ENCODE measurements at places on chromosomes 7 and 10.

GRCh38 chr10:36491926-36492325, 633.5 kb upstream of the ANKRD30A start:
- no peak for DNase-seq

- no peak for DNase-seq
Measured at GRCh38 chr10:132538790-132539421, 1.3 kb downstream of the INPP5A start.

DNA sequence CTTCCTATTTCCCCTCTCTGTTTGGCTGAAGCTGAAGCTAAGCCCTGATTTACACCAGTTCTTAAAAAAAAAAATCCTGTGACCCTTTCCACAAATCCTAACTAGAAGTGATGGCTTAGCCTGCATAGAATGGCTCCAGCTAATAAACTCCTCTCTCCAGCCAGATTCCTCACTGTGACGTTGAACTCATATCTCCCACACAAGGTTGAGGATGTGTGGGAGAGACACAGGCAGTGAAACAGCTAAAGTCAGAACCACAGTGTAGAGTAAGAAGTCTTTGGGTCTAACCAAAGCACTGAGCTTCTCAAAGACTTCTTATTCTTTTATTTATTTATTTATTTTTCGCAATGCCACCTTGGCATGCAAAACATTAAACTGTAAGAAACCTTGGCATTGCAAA, 268.3 kb downstream of the SNX13 start:
- no peak for DNase-seq

DNA sequence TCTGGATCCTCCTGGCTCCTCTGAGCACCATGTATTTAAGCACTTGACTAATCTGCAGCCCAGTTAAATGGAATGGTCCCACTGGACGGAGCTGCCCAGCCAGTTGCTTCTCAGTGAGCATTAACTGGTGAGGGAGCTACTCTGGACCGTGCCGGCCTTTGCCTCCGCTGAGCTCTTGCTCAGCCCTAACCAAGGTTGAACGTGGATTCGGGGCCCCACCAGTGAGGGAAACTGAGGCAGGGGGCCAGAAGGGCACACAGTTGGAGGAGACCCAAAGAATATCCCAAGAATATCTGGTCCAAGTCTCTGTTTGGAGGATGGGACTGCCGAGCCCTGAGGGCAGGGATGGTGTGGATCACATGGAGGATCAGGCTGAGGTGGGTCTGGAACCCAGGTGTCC, 13.7 kb downstream of the ADCYAP1R1 start:
- DNase-seq = no peak

DNA sequence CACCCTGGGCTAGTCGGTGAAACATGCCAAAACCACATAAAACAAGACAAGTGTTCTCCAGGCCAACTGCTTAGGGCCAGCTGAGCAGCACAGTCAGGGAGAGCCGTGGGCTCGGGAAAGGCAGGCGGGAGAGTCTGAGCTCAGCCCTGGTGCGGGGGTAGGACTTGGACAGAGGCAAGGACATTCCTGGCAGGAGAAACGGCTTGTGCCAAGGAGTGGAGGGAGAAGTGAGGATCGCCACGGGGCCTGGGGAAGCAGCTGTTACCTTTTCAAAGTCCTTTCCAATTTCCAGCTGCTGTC, 4.2 kb downstream of the ELN start:
- no peak for DNase-seq

DNA sequence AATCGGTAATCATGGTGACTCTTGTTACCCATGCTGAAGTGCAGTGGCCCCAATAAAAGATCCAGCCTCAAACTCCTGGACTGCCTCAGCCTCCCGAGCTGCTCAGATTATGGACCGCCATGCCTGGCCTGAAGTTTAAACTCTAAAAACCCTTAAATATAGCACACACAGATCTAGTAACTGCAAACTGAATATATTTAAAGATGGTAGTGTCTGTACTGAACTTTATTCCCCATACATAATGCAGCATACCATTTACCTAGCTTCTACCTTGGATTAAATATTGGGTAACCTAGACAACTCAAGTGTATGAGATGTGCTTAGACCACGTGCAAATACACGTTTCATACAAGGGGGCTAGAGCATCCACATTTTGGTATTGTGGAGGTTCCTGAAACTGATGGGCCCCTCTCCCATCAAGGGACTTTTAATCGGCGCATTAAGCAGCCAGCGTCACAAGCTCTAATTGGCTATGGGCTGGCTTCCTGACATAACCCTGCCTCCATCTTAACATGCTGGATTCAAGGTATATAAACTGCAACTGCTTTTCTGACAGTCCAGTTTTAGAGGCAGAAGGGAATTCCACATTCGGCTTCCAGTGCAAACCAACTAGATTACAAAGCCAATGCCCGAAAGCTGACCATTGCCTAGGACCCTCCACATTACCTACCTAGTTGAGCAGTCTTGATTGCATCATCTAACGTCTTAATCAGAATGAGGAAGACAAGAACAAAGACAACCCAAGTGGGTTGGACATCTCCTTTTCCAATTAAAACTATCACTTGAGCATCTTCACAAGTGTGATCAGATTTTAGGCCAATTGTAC, 13.0 kb downstream of the HNRNPA2B1 start:
- DNase-seq = no peak

DNA sequence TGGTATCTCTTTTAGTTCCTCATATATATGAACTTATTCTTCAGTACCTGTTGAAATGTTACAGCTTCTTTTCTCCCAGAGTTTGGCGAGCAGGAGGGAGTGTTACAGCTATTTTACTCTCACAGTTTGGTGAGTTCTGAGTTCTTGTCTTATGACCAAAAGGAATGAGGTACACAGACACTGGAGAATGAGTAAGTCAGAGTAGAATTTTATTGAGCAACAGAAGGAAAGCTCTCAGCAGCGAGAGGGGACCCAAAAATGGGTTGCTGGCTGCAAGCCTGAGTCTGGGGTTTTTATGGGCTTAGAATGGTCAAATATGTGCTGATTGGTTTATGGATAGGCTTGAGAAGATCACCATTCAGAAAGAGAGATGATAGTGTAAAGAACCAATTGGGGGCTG, 175.2 kb downstream of the CDK14 start:
- no peak for DNase-seq

GRCh38 chr7:140688341-140688740, 8.2 kb upstream of the NDUFB2 start:
- no peak for DNase-seq

DNA sequence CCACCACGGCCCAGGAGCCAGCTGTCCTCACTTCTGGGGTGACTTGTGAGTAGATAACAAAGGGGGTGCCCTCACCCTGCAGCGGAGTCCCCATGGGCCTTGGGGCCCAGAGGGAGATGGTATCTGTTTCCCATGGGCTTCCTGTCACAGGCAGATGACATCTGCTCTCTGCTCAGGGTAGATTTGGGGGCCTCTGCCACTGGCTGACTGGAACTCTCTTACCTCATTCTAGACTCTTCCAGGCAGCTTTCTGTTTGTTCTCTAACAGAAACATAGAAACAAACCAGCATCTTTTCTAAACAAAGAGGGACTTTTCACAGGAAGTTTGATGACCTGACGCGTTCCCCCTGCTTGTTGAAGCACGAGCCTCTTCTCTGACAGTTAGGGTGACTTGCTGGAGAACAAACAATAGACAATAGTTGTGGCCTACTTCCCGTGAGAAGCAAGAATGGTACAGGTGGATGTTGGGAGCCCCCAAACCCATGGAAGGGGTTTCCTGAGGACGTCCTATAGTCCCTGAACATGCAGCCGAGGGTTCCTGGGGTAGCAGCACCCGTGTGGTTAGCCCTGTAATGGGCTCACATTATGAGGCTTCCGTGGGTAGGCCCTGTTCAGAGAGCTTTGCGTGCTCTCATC, 61.6 kb downstream of the GRK5 start:
- DNase-seq = no peak

GRCh38 chr7:152968514-152968913, 209.0 kb downstream of the ACTR3B start:
- DNase-seq = no peak

DNA sequence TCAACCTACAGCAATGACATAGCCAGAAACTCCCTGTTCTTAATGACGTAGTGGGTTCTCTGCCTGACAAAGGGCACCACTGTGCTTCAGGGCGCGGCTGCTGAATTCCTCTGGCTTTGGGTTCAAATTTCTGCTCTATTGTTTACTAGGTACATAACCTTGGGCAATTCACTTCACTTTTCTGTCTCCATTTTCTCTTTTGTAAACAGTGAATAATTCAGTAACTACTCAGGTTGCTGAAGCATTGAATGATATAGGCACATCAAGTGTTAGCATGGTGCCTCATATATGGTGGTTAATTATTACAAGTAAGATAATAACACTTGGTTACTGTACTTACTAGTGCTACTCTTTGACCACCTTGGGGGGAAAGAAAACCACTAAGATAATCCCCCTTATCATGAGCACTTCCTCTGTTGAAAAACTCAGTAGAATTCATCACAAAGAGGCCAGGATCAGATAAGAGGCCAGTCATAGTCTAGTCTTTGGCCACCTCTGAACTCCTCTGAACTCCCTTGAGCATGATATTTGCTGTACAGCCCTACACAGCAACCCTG, 92.0 kb upstream of the AHR start:
- DNase-seq = no peak

- DNase-seq = no peak
Measured at GRCh38 chr10:88960802-88961201, 8.2 kb upstream of the ACTA2 start.

DNA sequence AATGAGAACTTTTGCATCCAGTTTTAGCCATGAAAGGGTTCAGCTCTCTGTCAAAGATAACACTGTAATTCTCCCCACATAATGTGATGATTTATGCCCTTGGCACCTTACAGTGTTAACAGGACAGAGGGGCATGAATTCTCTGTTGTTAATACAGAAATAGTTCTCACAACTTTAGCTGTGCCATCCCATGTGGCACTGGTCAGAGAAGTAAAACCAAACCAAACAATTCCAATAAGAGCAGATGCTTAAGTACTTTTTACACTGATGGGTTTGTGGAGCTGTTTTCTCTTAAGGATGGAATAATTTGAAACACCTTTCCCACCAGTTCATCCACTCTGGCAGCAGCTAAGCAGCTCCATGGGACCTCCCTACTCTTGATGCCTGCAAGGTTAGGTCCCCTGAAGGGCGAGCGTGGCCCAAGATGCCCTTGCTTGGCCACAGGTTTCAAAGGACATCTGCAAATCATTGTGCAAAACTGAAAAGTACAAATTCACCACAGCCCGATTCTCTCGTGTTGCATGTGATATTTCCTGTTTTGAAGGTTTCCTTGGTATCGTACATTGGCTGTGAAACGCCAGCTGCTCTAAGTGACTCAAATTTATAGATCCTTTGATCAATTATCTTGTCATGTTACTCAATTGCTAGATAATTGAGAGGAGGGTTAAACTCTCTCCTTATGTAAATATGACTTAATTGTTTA, 82.5 kb upstream of the CREB5 start:
- no peak for DNase-seq

GRCh38 chr10:133050371-133050770, 37.4 kb upstream of the ADGRA1 start:
- no peak for DNase-seq

DNA sequence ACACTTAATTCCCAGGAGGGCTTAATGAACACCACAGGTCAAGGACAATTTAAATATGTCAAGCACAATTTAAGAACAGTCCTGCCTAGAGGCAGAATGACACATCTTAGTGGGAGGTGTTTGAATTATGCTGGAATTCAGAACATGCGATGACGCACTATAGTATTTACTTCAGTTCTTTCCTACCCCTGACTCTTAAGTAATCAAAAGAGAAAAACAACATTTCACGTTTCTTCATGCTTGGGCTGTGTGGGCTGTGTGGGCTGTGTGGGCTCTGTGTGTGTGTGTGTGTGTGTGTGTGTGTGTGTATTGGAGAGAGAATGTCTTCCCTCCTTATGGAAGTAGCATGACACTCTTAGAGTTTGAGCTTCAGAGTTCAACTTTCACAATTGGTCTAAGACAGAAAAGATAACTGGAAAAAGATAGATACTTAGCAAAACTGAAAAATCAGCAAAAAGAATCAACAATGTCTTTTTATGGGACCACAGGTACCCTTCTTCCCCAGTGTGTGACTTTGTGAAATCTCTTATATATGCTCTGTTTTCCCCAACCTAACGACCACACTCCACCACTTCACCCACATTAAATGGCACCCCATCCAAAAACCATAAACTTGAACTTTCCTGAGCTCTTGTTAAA, 33.7 kb upstream of the CABCOCO1 start:
- no peak for DNase-seq

DNA sequence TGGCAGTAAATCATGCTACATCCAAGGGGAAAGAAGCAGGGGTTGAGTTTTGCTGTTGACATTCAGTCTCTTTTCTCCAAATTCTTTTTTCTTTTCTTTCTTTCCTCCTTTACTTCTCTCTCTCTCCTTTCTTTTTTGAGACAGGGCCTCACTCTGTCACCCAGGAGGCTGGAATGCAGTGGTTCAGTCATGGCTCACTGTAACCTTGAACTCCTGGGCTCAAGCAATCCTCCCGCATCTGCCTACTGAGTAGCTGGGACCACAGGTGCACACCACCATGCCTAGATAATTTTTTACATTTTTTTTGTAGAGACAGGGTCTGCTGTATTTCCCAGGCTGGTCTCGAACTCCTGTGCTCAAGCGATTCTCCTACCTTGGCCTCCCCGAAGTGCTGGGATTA, 35.2 kb downstream of the SBDS start:
- DNase-seq = no peak

- DNase-seq = no peak
Measured at GRCh38 chr7:68699090-68699711, 899.1 kb upstream of the AUTS2 start.

DNA sequence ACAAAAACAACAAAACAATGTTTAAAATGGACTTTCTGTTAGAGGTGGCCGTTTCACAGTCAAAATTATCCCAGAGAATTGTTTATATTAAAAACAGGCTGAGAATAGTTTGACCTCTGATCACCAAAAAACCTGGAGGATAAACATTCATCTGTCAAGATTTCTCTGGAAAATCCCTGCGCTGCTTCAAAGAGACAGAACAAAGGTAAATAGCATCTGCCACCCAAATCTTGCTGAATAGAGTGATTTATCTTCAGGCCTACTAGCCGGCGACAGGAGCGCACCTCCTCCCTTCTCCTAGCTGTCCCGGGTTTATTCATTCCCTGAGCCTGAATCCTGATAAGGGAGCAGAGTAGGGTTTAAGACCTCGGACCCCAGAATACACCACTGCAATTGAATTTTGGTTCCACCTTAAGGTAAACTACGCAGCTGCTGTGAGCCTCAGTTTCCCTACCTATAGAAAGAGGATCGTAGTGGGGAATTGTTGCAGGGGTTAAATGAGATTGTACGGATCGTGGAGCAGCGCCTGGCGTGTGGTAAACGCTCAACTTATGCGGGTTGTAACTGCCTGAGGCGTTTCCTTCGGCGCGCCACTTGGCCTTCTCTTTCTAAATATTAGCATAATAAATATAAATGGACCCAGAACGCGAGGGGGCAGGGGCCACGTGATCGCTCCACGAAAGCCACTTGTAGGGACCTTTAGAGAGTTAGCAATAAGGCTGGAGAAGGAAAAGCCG, 498 bp upstream of the ST7 start:
- no peak for DNase-seq

DNA sequence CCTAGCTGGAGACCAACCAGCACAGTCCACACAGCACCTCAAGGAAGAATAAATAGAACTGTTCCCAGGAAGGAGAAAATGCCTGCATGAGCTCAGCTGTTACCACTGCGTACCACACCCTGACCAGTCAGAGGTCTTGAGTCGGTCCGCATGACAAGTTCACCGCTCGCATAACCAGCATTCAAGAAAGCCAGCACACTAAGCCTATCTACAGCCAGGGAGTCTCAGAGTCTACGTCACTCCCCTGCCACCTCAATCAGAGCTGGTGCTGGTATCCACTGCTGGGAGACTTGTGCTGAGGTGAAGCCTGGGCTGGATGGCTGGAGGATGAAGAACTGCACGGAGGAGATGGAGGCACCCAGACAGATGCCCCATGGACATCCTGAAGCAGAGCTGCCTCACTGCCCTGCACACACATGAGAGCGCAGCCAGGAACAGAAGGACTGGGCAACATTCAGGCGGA, 19.6 kb downstream of the AKR1C1 start:
- DNase-seq = no peak
